ENCODE measurements at places on chromosomes 12 and 14.

DNA sequence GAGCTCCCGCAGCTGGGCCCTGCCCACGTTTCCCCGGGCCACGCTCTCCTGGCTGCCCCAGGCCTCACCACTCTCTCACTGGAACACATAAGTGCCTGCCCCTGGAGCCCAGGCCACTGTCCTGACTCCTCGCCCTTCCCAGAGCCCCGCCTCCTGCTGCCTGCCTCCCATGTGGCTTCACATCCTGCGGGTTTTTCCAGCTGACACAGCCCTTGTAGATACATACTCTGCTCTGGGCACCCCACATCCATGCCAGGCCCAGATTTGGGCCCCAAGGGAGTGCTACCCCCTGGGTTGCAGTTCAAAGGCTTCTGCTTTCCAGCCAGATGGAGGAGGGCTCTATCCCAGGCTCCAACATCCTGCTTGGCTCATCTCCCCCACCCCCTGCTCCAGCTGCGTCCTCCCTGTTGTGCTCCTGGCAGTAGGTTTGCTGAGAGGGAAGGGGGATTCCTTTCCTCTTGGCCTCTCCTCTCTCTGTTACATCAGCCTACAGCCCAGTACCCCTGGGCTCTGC, 60.1 kb downstream of the TSPAN9 start:
- no peak for DNase-seq

DNA sequence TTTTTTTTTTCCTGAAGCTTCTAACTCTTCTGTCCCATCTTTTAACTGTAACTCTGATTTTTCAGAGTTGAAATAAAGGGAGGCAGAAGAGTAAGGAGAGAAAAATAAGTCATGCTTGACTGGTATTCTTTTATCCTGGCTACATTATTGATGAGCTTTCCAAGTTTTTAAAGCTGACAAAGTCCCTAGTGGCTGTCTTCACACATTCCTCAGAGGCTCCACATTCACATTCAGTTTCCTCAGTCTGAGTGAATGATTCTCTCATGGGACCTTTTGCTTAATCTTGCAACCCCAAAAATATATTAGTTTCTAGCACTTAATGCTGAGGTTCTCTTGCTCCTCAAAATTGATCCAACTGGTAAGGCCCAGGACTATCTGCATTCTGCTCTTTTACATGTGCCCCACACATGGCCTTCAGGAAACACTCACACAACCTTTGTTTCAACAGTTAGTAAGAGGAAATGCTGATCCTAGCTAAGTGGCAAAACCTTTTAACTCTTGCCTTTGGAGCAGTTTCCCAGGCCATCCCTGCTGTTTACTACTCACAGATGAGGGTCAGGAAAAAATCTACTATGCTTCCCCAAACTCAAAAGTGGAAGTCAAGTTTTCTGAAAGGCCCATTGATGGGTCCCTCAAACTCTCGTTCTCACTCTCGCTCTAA, 61.7 kb upstream of the SLC6A15 start:
- DNase-seq = no peak

DNA sequence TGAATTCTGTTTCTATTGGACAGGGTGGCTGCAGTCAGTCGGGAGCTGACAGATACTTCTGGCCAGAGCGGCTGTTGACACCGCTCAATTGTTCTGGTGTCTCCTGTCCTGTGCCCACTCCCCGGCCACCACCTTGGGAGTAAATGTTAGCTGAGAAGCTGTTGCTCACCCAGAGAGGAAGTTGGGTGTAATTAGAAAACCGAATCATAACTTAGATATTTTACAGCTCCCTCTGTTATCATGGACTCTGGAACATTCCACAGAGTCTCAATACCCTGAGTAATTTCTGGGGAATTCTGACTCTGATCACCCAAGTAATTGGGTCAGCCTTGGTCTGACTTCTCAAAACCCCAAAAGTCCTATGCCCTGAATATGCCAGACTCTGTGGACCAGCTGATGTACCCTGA, 58.3 kb upstream of the RFLNA start:
- no peak for DNase-seq

DNA sequence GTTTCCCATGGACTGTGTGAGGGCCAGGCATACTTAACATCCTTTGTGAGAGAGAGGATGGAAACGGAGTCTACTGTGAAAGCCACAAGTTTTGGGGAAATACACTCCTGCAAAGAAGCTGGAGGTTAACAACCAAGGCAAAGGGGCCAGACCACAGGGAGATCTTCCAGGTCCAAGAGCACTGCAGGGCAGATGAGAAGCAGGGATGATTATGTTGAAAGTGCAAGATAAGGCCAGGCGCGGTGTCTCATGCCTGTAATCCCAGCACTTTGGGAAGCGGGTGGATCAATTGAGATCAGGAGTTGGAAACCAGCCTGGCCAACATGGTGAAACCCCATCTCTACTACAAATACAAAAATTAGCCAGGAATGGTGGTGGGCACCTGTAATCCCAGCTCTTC, 15.1 kb downstream of the COQ6 start:
- no peak for DNase-seq

All from esophagus squamous epithelium (tissue), 5 donors.